Stimulated activated CD8-positive, alpha-beta memory T cell treated with anti-CD3 and anti-CD28 coated beads, Interleukin-7, amount 100 ng/mL, for 1 hour (primary cell): ENCODE measurements at places on chromosomes 11 and 22.

GRCh38 chr11:71114124-71114851 lies 138.1 kb downstream of the SHANK2 start:
- DNase-seq: no peak

DNA sequence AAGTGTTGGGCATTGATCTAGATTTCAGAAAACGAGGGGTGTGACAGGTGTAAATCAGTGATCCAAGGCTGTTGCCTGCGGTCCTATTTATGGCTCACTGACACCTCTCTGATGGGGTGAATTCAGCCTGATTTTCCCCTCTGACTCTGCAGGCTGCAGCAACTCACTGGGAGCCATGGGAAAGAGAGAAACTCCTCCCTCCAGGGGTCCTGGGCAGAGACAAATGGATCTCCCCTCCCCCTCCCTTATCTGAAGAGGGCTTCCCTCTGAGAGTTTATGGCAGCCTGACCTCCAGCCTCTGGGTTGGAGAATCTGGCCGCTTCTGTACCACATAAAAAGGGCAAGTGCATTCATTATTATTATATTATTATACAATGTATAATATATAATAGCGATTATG lies 1.8 kb upstream of the PKNOX2 start:
- no peak for DNase-seq

GRCh38 chr11:64364911-64365310 lies 5.9 kb downstream of the RPS6KA4 start:
- DNase-seq: no peak

DNA sequence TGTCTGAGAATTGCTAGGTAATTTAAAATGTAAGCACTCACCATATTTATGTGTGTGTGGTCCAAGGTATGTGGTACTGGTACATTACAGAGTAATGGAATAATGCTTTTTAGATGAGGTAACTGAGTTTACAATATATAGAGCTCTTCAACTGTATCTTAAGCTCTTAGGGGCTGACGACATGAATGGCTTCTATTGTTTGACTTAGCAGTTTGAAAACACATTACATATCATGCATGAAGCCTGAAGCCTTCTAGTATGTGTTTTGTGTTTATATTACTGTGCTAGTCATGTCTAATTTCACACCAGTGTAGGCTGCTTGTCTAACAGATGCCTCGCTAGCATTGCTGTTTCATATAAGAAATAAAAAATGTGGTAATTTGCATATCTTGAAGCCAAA lies 37.2 kb downstream of the GAS2 start:
- DNase-seq: no peak
